NCI-H2107 (cell line): ENCODE measurements at places on chromosomes 5 and 9.

GRCh38 chr9:36937346-36937745 lies 96.7 kb downstream of the PAX5 start:
- DNase-seq, result no peak

- DNase-seq, result no peak
Observed at GRCh38 chr9:127550282-127550681, 61.8 kb upstream of the STXBP1 start.

DNA sequence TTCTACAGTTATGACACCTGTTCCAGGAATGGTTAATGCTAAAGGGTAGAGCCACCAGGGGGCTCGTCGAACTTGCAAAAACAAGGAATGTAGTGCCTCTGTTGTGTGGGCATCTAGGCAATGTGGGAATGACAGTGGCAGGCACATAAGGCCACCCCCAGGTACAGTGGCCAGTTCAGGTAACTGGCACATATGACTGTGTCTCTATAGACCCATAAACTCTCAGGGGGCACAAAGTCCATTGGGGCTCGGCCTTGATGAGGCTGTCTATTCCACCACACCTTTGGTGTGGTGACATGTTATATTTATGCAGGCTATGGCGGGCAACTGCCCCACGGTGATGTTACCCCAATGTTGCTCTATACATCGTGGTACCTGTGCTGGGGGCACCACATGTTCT lies 59.6 kb upstream of the FAM120A start:
- no peak for DNase-seq

DNA sequence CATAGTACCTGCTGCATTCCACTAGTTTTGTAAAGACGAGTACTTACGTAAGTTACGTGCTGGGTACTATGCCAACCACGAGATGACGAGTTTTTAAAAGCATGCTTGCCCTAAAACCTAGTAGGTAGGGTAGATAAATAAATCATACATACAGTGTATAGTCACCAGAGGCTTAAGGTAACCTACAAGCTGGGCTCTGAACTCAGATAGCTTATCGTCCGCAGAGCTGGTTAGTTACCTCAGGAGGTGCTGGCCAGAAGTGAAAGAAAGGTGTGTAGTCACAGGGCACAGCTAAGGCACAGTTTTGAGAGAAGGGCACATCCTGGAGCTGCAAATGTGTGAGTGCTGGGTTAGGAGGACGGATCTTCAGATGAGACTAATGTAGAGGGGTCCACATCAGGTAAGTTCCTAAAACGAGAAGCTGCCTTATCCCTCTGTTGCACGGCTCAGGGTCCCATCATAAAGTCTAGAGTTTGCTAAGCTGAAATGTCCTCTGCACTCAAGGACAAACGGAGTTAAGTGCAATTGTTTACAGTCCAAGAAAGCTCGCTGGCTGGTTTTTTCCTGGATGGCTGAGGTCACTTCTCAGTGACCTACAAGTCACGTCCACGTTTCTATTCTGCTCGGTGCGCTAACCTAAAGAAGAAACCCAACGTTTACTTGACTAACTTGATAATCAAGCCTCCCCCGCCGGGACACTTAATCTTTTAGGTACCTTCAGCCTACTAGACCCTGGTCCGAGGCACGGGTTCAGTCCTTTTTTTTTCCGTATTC lies 1.1 kb upstream of the SNX24 start:
- DNase-seq, result no peak

DNA sequence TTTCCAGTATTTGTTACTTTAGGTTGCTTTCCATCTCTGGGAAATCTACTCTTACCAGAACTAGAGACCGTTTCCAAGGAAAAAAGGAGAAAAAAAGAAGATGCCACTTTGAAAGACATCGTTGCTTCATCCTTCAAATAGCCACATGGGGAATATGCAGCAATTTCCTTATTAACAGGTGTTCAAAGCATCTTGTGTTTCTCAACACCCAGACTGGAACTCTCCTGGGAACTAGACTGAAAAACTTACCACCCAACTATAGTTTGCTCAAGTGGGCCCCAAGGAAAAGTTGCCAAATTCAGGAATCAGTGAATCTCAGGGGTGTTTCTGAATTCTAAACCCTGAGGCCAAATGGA lies 80.0 kb upstream of the JAK2 start:
- DNase-seq, result no peak

GRCh38 chr9:108211411-108211955 lies 644.3 kb downstream of the ACTL7B start:
- DNase-seq, result no peak

- DNase-seq, result no peak
Observed at GRCh38 chr9:128986671-128987070, 39.2 kb downstream of the NUP188 start.

DNA sequence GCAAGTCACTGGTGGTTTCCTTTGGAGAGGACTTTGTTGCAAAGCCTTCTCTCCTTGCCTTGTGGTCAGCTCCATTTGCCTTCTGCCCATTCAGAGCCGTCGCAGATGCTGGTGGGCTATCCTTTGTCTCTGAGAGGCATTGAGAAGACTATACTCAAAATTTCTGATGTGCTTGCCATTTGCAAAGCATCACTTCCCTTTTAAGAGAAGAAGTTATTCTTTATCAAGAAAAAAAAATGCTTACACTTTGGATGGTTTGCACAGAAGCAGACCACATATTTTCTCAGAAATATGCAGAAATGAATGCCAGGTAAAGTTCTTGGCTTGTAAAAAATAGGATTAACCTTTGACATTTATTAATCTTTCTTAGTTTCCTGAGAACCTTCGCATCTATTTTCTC lies 195.8 kb upstream of the KLF4 start:
- DNase-seq, result no peak

DNA sequence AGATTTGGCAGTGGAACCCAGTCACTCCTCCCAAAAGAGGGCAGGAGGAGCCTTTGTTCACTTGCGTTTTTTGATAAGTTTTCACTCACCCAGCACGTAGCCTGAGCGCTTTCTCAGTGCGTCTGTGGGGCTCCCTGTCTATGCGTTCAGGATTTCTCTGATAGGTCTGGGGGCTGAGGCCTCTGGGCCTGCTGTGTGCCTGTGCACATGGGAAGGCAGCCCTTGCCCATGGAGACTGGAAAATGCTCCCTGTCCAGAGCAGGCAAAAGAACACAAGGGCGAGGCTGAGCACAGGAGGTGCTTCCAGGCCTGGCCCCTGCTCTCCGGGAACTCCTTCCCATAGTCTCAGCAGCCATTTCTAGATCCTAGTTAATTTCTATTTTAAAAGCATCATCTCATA lies 249.9 kb downstream of the FSTL4 start:
- no peak for DNase-seq

GRCh38 chr9:76219560-76220151 lies 174.6 kb downstream of the RFK start:
- no peak for DNase-seq

DNA sequence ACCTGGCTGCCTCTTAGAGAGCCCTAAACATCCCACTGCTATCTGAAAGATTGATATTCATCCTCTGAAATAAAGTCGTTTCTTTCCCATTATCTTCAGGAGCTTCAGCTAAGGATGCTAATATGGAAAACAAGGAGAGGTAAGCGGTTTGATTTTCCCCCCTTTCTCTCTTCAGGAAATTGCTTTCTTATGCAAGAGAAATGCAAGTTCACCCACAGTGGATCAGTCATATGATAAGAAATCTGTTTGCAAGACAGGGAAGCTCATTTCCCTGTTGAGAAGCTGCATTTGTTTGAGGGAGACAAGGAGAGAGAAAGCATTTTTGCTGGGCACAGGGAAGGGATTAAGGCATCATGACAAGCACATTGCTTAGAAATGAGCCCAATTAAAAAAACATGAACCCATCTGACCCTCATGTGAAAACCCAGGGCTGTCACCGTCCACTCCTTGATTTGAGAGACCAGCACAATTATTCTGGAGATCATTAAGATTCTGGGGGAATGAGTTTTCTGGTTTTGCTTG lies 53.7 kb upstream of the BOD1 start:
- DNase-seq, result no peak

- DNase-seq, result no peak
Observed at GRCh38 chr9:120761006-120761405, 32.2 kb downstream of the FBXW2 start.

GRCh38 chr9:128946571-128947276 lies 679 bp downstream of the DOLK start:
- no peak for DNase-seq

GRCh38 chr5:107456281-107456715 lies 214.4 kb downstream of the EFNA5 start:
- DNase-seq, result no peak

- no peak for DNase-seq
Observed at GRCh38 chr5:180082633-180083420, 11.3 kb upstream of the RNF130 start.

DNA sequence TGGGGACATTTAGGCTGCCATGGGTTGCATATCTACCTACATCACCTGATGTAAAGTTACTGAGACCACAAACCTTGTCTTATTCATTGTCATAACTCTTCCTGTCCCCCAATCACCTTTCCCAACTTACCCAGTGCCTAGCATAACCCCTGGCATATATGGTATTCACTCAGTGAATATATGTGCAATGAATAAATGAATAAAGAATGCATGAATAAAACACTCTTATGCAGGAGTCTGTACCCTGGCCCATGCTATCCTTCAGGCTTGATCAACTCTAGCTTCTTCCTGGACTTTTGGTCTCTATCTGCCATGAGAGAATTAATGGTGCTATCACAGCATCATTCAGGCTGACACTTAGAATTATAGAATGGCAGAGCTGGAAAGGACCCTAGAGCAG lies 285.2 kb downstream of the SMARCA2 start:
- DNase-seq, result no peak

DNA sequence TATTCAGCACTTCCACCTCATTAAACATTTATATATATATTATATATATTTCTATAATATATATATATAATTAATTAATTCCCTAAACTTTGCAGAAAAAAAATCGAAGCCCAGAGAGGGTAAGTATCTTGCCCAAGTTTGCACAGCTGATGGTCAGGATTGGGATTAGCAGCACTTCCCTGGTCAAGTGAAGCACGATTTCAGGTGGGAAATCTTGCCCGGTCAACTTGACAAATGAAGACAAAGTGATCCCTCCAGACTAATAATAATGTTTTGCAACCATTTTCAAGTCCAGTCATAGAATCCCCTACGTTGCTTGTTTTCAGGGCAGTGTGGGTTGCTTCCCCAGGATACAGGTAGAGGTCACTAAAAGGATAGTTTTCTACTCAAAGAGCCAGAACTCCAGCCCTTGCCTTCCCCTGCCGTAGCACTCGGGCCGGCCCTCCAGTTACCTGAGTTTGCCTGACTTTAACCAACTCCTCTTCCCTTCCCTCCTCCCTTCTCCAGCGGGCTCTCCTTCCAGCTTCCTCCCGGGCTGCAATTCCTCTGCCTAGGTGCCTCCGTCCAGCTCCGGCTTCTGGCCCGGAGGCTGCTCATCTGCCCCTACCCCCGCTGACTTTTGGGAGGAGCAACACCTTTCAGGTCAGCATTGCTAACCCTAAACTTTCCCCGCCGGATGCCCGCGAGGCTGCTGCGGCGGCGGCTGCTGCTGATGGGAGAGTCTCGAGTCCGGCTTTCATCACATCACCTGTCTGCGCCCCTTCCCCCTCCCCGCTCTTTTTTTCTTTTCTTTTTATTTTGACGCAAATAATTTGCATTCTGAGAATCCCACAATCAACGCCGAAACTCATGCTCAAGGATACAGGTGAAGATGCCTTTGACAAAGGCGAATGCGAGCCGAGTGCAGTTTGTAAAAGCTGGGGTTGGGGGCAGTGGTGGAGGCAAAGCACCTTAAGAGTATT lies 930 bp downstream of the PRLR start:
- DNase-seq, result no peak

DNA sequence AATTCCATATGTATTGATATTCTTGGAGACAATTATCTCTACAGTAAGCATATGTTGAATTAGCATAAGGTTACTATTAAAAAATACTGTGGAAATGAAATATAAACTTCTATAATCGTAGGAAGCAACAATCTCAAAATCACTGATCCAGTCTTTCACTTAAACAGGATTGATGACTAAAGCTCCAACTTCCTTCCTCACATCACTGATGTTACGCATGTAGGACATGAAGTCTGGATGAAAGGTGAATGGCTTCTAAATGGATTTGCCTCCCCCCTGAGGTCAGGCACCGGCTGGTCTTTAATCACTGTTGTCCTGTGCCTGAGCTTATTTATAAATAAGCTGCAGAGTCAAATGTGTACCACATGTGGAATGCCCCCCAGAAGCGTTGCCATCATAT lies 157.1 kb upstream of the NFIB start:
- DNase-seq, result no peak

DNA sequence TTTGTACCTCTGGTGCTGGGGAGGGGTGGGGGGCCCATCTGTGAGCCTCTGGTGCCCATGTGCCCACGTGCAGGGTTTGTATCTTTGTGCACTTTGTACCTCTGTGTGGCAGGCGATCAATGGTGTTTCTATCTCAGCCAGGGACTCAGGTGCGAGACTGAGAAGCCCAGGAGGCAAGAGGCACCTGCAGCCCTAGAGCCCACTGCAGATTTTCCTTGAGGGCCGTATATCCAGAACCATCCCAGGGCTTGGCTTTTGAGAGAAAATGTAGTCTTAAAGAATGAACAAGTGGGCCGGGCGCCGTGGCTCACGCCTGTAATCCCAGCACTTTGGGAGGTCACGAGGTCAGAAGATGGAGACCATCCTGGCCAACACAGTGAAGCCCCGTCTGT lies 52.2 kb upstream of the KCNMB1 start:
- no peak for DNase-seq

- no peak for DNase-seq
Observed at GRCh38 chr5:1553539-1554409, 30.0 kb upstream of the LPCAT1 start.

DNA sequence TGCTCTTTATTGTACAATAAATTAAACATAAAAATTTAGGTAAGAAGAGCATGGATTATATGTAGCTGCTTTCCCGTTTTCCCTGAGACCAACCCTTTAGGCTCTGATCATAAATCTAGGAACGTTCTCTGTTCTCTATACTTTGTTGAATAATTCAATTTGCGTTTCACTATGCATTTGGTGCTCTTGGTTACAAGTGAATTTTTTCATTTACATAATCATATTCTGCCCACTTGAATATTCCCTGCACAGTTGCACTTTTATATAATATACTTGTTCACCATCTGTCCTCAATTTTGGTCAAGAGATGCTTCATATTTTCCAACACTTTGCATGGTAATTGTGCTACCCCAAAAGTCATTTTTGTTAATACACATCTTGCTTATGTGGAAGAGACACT lies 741.8 kb downstream of the CDH12 start:
- no peak for DNase-seq

DNA sequence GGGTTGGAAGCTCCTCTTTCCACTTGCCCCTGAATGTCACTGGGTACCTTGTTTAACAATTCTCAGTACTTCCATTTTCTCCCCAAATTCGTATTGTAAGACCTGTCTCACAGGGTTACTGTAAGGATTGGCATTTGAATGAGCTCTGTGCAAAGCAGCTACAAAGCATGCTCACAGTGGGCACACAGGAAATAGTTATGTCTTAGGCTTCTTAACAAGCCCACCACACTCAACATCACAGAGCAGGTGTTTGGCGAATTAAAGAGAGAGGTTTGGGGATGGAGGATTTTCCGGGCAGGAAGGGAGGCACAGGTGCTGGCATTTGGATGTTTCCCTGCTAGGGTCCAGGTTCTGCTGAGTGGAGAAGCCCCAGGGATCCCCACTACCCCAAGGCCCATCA lies 17.0 kb upstream of the LHFPL2 start:
- no peak for DNase-seq
